ENCODE measurements at places on chromosomes 4 and X.

DNA sequence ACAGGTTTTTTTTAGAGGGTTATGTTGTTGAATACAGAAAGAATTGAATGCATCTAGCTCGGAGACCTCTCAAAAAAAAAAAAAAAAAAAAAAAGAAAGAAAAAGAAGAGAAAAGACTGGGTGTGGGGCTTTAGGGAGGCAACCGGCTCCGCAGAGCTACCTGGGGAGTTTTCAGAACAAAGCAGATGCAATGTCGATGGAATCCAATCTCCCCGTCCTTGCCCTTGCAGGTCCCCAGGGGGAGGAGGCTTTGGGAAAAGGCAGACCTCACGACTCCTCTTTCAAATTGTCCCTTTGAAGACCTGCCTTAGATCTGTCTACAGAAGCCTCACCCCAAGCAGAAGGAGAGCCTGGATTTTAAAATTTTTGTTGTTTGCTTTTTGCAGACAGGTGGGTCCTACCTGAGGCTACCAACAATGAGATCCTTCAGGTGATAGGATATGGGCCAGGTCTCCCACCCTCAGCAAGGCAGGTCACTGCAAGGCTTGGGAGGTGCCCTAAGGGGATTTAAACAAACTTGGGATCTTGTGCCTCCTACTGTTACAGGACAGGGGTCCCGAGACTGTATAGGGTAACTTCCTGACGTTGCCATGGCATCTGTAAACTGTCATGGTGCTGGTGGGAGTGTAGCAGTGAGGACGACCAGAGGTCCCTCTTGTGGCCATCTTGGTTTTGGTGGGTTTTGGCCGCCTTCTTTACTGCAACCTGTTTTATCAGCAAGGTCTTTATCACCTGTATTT, 75.2 kb upstream of the PRKX start:
- DNase-seq = no peak

GRCh38 chr4:110287130-110287529, 88.7 kb upstream of the ELOVL6 start:
- no peak for DNase-seq

DNA sequence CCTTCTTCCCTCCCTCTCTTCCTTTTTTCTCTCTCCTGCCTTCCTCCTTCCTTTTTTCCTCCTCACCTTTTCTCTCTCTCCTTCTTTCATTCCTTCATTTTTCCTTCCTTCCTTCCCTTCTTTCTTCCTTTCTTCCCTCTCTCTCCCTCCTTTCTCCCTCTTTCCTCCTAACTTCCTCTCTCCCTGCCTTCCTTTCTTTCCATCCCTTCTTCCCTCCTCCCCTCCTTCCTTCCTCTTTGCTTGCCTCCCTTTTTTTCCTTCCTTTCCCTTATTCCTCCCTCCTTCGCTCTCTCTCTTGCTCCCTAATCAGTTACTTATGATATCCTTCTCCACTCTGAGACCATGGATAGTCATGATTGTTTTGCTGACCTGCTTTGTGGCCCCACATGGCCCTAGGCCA, 56.7 kb upstream of the PUDP start:
- DNase-seq = no peak

GRCh38 chr4:108030332-108030731, 40.6 kb downstream of the HADH start:
- DNase-seq = no peak

DNA sequence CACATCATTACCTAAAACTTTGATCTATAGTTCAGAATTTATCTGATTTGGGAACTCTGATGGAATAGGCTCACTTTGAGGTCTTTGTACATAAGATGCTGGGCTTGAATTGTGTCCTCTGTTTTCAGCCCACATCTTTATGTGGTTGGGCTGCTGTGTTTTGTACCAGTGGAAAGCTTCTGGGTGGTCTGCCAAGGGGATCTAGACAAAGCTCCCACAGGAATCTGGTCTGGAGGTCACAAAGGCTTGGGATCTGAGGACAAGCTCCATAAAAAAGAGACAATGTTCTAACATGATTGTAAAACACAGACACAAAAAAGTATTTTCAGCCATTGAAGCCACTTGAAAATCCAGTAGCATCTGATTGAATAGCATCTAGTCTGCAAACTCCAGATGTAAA, 393.5 kb upstream of the PITX2 start:
- DNase-seq = no peak

- no peak for DNase-seq
Observed at GRCh38 chrX:136589966-136590365, 58.0 kb downstream of the VGLL1 start.

DNA sequence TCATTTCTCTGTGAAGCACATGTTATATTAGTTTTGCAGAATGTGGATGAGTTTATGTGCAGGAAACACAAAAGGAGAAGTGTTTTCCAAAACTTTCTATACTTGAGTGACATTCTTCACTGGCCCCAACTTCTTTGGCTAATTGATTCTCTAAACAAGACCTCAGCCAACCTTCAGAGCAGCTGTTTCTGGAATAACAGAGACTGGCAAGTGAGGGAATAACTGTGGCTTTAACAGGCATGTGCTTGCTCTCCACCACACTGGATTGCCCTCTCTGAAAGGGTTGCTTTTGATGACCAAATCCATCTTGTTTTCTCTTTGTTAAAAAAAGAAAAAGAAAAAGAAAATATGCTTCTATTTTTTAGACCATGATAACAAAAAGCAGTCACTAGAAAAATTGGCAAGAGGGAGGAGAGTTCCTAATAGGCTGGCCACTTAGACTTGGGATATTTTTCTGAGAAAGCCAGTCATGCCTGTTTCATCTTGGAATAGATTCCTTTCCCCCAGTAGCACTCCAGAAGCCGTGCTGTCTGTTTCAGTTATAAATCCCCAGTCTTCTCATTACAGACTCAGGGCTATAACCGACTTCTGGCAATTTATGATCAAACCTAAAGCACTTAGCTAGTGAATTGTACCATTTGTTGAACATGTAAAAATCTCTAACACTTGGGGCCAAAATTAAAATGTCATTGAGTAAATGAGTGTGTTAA, 295.0 kb upstream of the NR3C2 start:
- no peak for DNase-seq

DNA sequence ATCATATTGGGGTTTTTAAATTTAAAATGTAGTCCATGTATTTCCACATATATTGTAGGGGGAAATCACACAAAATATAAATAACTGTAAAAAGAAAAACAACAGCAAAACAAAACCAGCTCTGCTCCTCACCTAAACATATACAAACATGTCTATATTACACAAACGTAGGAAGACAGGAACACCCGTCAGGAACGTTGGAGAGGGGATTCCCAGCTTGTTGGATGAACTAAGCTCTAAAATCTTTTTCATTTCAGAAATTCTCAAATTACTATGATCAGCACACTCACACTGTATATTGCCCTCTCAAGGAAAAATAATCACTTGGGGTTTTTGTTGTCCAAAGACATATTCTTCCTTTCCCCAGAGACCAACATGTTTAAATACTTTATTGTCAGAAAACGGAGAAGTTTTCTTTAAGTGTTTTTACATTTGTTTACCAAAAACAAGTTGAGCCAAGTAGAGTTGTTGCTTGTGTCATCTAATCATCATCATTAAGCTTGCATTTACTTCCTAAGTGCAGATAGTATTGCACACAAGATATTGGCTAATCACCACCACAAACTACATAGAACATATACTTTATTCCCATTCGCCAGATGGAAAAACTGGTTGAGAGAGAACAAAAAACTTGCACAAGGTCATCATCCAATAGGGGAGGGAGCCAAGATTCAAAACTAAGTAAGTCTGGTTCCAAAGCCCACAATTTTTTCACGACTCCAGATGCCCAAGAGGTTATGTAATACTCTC, 2.4 kb upstream of the TLR10 start:
- no peak for DNase-seq

- no peak for DNase-seq
Observed at GRCh38 chr4:146278986-146279385, 64.6 kb downstream of the REELD1 start.

DNA sequence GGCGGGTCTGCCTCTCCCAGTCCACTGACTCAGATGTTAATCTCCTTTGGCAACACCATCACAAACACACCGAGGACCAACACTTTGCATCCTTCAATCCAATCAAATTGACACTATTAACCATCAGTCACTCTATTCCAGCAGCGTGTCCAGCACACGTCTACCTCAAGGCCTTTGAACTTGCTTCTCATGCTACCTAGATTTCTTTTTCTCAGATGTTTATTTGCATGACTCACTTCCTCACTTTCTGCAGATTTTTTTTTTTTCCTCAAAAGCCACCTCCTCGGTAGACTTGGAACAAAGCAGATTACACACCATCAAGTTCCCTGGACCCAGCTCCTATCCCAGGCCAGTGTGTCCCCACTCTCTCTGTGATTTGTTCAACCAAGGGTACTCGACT, 49.5 kb downstream of the SUPT20HL2 start:
- DNase-seq = no peak

GRCh38 chr4:87092389-87093141, 127.9 kb downstream of the KLHL8 start:
- peak; percentile 79 for DNase-seq

- no peak for DNase-seq
Observed at GRCh38 chrX:14039344-14039743, 9.7 kb upstream of the GEMIN8 start.

DNA sequence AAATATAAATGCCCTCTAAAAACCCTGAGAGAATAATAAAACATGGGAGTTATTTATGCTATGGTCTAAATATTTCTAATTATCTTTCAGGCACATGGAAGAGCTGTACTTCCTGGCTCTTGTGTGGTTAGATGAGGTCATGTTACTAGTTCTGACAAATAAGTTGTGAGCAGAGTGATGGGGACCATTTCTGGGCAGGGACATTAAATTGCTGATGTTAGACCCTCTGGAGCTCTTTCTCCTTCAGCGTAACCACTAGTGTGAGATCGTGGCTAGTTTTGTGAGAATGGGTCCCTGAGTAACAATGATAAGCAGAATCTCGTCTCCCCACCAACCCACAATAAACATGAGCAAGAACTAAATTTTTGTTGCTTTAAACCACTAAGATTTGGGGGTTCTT, 108.0 kb downstream of the MAML3 start:
- no peak for DNase-seq

DNA sequence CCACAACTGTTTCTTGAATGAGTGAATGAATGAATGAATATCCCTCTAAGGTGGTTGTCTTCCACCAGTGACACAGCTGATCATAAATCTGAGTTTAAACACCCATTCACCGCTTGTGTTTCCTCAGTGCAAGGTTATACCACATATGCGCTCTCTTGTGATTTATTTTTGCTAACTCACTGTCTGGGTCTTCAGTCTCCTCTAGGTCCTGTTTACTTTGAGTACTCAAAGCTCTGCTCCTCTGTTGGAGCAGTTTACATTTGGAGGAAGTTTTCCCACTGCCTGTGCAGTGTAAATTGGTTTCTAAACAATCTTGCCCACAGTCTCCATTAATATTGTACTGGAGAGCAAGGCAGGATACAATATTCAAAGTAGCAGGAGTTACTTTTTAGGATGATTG, 212.6 kb upstream of the JADE1 start:
- no peak for DNase-seq

GRCh38 chr4:30605616-30606190, 114.5 kb upstream of the PCDH7 start:
- no peak for DNase-seq

DNA sequence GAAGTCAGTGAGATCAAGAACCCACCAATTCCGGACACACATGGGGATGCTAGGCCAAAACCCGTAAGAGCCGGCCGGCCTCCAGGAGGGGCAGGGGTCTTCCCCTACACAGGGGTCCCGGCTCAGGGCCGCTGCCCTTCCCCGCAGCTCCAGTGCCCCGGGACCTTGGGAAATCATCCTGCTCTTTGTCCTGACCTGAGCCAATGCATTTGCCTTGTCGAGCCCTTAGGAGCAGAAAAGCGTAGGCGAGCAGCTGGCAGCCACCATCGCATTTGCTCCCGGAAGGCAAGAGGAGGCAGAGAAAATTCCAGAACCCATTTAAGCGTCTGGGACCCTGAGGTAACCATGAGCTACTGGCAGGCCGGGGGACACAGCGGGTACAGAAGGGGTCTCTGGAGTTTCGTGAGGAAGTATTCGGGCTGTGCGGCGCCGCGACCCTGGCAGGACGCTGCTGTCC, 7.4 kb upstream of the TNIP2 start:
- DNase-seq = no peak

DNA sequence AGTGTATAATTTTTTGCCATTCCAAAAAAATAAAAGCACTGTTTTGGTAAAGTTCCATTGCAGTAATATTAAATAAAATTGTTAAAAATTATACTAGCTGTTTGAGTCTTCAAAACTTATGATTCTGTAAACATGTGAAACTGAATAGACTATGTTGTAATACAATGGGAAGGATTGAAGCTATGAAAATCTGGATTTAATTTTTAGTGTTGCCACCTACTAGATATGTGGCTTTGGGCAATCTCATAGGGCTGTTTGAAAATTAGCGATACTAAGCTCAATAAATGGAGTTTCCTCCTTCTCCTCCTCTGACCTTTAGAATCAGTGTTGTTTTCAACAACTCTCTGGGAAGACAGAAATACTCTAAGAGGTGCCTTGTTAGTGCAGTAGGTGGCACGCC, 4.5 kb downstream of the PGRMC2 start:
- DNase-seq = no peak

DNA sequence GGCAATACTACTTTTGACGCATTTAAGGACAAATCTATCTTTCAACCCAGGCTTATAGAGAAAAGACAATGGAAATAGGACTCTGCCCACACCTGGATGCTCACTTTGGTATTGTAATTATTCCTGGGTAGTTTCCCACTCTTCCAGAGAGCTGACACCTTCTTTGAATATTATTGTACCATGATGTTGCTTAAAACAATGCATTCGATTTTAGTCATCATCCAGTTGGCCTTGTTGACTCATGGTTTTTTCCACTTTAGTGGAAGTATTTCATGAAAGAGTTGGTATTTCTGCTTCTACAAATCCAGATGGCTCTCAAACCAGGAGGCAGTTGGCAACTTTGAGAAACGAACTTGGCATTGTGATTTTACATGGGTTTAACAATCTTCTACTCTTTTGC, 124.2 kb downstream of the ENOX2 start:
- DNase-seq = no peak

- no peak for DNase-seq
Observed at GRCh38 chr4:99457676-99458075, 22.5 kb upstream of the ADH7 start.

- peak; percentile 37 for DNase-seq
Observed at GRCh38 chr4:173218411-173219125, 50.0 kb downstream of the GALNT7 start.

- no peak for DNase-seq
Observed at GRCh38 chr4:6962211-6963041, 52.8 kb downstream of the TBC1D14 start.

DNA sequence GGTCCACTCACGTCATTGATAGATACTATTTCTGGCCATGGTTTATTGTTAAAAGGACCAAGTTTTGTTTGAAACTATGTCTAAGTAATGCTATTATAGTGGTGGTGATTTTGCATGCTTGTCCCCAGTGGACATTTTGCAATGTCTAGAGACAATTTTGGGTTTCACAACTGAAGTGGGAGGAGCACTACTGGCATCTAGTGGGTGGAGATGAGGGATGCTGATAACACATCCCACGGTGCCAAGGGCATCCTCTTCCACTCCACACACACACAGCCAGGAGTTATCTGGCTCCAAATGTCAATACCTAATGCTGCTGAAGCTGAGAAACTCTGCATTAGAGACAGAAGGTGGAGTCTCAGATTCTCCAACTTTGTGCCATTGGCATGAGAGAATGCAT, 131.2 kb downstream of the FRMPD4 start:
- no peak for DNase-seq

- DNase-seq = no peak
Observed at GRCh38 chrX:133189195-133189594, 29.0 kb downstream of the TFDP3 start.

GRCh38 chr4:165440415-165441158, 61.8 kb downstream of the CPE start:
- DNase-seq = peak; percentile 90
